Urinary bladder (tissue), 4 donors: ENCODE measurements at places on chromosomes 11 and 22. TPM values are rescaled to one million over a fixed set of nuclear protein-coding genes. Genes with fewer than 3 reads are reported as not detected.

TRIM29 gene
- 32.3 TPM for total RNA-seq

OR56A1 gene
- 0.05 TPM for total RNA-seq

TECTA gene
- 0.85 TPM for total RNA-seq

ARHGEF17 gene
- 30.7 TPM for total RNA-seq

FGF19 gene
- total RNA-seq = not detected

CNGA4 gene
- not detected for total RNA-seq

ALDH3B1 gene
- 4.6 TPM for total RNA-seq

SHISA8 gene
- not detected for total RNA-seq

SLC6A5 gene
- not detected for total RNA-seq

KRTAP5-11 gene
- not detected for total RNA-seq

OR10G6 gene
- total RNA-seq = not detected

SLC25A18 gene
- total RNA-seq = not detected

APOL1 gene
- 22.9 TPM for total RNA-seq

NTM gene
- total RNA-seq = 27.8 TPM

GGTLC3 gene
- total RNA-seq = not detected

UVRAG gene
- total RNA-seq = 36.6 TPM
